ENCODE measurements at places on chromosomes 13 and 19.

GRCh38 chr13:96780105-96780504 lies 214.2 kb downstream of the OXGR1 start:
- no peak for DNase-seq

GRCh38 chr13:24261566-24261965 lies 47.8 kb upstream of the C1QTNF9 start:
- no peak for DNase-seq

DNA sequence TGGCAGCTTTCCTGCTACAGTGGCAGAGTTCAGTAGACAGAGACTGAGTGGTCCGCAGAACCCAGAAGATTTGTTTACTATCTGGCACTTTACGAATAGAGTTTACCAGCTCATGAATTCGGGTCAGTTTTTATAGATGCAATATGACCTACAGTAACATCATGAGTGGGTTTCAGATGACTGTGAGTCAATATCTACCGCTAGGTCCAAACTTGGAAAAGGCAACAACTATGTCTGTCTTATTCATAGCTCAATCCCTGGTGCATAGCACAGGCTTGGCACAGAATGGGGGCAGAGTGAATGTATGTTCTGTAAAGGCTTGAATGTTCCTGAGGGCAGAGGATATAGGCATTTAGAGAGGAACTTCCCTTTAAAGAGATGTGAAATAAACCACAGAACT lies 65.2 kb downstream of the RAP2A start:
- no peak for DNase-seq

DNA sequence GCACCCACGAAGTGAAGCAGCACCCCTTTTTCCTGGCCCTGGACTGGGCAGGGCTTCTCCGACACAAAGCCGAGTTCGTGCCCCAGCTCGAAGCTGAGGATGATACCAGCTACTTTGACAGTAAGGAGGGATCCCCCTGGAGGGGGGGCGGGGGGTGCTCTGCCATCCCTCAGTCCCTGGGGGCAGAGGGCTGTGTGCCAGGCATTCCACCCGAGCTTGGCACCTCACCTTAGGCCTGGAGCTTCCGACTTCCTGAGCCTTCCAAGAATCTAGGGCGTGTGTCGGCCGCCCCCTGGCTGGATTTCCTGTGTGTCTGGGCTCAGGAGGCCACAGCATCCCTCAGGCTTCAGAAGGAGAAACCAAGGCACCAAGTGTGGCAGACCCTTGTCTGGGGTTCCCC lies 15.7 kb upstream of the PIK3R2 start:
- no peak for DNase-seq

DNA sequence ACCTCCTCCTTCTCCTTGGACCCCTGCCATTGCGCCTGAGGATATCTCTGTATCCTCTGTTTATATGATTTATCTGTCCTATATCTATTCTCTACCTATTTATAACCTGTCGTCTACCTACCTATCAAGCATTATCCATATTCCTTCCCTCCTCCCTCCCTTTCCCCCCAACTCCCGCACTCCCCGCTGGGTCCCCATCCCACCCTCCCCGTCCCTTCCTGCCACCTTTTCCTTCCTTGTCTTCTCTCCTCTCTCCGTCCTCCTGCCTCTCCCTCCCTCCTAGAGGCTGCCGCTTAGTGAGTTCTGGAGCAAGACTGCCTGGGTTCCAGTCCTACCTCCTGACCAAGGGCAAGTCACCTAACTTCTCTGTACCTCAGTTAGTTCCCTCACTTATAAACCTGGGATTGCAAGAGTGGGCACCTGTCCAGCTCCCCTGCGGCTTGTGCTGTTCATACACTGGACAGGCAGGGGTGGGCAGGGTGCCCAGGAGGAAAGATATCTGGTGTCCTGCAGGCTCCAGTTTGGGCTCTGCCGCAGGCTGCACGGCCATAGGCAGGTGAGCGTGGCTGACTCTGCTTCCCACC lies 16.1 kb downstream of the TTYH1 start:
- peak; percentile 49 for DNase-seq

- DNase-seq, result peak; percentile 51
These were observed 55.4 kb downstream of the INTS6 start for GRCh38 chr13:51397262-51397941.

GRCh38 chr13:77611068-77611467 lies 75.6 kb downstream of the SCEL start:
- DNase-seq, result no peak

DNA sequence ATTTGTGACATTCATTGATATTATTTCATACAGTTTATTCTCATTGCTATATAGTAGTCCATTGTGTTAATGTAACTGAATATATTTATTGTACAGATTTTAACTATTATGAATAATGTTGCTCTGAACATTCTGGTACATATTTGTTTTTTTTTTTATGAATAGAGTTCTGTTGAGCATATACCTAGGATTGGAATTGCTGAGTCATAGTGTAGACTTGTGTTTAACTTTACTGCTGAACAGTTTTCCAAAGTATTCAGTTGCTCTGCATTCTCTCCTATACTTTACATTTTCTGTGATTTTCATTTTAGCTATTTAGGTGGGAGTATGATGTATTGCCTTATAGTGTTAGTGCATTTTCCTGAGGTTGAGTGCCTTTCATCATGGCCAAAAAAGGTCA lies 97.5 kb downstream of the MAB21L1 start:
- no peak for DNase-seq

- DNase-seq, result no peak
These were observed 353.5 kb downstream of the DACH1 start for GRCh38 chr13:71513411-71514033.

DNA sequence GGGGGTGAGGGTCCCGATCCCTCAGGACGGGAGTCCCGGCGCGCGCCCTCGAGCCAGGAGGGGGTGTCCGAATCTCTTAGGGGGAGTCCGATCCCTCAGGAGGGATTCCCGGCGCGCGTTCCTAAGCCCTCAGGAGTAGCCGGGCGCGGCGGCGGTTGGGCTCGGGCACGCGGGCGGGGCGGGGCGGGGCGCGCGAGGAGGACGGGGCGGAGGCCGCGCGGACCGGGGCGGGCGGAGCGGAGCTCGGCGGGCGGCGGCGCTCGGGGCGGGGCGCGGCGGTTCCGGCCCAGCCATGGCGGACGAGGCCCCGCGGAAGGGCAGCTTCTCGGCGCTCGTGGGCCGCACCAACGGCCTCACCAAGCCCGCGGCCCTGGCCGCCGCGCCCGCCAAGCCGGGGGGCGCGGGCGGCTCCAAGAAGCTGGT lies at the start of gene CUL4A:
CUL4A (plus strand) TSS at position 278 of the 423 bp plus-strand sequence; CDS start at position 293, 15 bp downstream.
- DNase-seq, result peak; percentile 70

GRCh38 chr13:73676550-73677047 lies 457.6 kb downstream of the KLF12 start:
- no peak for DNase-seq

DNA sequence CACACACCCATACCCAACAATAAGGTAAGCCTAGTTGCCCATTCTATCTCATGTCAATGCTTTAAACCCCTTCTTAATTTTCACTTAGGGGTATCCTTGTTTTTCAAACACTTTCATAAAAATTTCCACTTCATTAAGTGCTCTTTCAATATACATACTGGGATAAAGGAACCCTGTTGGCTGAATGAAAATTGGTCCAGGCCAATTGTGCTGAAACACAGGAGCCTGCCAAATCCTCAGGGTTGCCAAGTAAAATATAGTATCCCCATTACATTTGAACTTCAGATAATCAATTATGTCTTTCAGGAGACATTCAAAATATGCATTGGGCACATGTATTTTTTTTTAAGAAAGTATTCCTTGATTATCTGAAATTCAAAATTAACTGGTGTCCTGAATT lies 1131.1 kb downstream of the SLITRK1 start:
- DNase-seq, result no peak

DNA sequence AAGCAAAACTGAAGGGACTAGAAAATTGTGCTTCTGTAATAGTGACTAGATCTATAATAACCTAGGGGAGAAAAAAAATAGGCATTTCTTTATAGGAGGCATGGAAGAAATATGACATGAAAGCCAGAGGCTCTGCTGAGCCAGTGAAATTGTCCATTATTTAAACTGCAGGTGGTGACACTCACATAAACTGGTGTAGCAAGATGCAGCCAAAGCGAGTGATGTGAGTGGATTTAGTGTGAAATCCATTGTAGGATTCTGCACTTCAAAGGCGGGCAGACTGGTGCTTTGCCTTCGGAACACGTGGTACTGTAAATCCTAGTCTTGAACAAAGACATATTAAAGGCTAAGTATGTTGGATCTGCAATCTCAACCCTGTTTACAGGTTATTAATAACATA lies 361.9 kb downstream of the TBC1D4 start:
- DNase-seq, result peak; percentile 9

DNA sequence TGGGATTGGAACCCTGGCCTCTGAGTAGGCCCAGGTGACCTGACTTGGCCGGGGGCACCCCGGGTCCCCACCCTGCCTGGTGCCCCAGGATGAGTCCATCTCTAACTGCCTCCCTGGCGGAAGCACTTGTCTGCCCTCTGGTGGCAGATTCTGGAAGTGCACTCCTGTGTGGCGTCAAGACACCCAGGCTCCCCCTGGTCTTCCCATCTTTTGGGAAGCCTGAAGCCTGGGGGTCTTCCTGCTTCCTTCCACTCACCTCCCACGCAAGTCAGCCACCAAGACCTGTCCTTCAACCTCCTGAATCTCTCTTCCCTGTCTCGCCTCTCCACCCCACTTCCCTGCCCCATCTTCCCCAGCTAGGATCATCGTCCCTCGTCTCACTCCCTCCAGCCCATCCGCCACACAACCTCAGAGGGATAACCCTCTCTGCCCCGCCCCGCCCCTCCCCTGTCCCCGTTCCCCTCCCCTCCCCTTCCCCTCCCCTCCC lies 7.4 kb downstream of the RABAC1 start:
- peak; percentile 72 for DNase-seq

GRCh38 chr19:5957170-5957569 lies 20.8 kb downstream of the RANBP3 start:
- DNase-seq, result no peak

GRCh38 chr19:43638214-43638994 lies 1.2 kb downstream of the CADM4 start:
- DNase-seq, result peak; percentile 62

DNA sequence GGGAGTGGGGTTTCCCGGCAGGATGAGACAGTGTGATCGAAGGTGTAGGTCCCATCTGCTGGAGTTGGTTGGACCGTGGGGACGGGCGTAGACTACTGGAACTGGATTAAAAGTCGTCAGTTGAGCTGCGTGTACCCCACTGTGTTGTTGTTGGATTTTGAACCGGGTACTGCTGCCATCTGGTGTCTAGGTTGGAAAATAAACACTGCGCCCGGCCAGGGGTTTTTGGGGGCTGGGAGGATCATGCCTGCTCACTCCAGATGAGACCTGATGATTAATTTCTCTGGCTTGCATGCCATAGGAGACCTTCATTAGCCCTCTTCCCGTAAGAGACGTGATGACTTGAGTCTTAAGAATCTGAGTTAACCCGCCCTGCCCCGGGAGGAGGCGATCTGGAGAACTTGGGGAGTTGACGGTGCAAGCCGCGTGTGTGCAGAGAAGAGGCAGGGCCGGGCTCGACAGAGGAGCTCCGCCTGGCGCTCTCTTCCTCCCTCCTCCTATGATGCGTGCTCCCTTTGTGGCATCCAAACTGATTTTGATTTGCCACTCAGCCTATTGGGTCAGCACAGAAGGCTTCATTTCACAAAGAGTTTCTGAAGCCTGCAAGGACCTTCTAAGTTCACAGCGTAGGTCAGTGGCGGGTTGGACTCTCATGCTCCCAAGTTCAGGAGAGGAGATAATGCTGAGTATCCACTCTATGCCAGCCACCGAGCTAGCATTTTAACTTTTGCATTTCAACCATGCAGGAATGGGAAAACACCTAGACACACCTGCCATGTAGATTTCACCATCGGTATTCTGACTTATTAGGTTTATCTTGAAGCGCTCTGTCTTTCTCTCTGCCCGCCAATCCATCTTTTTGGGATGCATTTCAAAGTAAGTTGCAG lies 2.7 kb downstream of the UHRF1 start:
- peak; percentile 63 for DNase-seq

DNA sequence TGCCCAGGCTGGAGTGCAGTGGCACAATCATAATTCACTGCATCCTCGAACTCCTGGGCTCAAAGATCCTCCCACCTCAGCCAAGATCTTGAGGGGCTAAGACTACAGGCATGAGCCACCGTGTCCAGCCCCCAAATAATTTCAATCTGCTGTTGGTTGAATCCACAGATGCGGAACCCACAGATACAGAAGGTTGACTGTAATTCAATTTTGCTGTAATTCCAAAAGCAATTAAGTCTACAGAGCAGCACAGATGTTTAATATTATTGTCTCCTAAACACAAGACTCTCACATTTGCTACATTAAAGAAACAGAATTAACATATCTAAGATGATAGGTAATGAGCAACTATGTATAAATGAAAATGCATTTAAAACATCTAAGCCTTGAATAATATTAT lies 75.6 kb downstream of the MIPEP start:
- no peak for DNase-seq

DNA sequence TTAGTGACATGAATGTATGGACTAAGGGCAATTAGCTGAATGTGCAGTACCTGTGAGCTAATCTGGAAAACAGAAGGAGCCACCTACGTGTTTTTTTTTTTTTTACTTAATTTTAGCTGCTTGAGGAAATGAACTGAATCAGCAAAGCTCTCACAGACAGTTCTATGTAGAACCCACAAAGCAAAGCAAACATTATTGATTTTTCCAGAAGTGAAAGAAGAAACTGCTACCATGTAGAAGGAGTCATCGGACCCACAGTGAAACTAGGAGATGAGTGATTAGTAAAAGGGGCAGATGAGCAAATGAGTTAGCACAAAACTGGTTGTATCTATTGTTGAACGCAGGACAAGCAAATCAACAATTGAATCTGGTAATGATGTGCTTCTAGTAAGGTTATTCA lies 94.1 kb upstream of the SLC7A1 start:
- DNase-seq, result no peak

- no peak for DNase-seq
These were observed 6.6 kb downstream of the PEPD start for GRCh38 chr19:33514885-33515551.

DNA sequence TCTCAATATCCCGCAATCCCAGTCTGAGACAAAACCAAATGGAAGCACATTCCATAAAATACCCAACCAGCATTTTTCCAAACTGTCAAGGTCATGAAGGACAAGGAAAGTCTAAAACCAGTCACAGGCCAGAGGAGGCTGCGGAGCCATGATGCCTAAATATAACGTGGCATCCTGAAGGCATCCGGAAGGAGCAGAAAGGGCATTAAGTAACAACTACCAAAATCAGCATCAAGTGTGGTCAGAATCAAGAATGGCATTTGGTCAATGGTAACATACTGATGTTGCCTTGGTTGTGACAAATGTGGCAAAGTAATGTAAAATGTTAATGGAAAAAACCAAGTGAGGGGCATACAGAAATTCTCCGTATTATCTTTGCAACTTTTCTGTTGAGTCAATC lies 3.5 kb upstream of the ATF5 start:
- DNase-seq, result no peak

- DNase-seq, result no peak
These were observed 2.2 kb upstream of the TNFSF13B start for GRCh38 chr13:108267347-108267746.

DNA sequence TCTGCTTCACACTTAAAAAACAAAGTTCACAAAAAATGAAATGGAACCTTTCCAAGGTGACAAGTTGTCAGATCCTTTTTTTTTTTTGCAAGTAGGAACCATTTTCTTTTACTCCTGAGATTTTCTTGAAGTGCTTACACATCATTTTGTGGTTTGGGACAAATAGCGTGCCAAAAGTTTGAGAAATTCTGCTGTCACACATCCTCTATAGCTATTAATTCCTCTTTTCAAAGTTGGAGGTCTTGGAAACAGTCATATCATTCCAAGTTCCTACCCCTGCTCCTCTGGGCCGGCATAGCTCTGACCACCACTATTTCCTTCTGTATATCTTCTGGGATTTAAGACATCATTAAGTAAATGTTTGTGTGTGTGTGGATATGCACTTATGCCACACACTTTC lies 421.6 kb upstream of the SLC10A2 start:
- DNase-seq, result no peak
